ENCODE measurements at places on chromosomes 12 and 14.

- peak; percentile 1 for DNase-seq
Measured at GRCh38 chr14:61950340-61950739, 188.1 kb downstream of the SNAPC1 start.

GRCh38 chr12:55682087-55682796, 25.5 kb downstream of the ITGA7 start:
- no peak for DNase-seq

DNA sequence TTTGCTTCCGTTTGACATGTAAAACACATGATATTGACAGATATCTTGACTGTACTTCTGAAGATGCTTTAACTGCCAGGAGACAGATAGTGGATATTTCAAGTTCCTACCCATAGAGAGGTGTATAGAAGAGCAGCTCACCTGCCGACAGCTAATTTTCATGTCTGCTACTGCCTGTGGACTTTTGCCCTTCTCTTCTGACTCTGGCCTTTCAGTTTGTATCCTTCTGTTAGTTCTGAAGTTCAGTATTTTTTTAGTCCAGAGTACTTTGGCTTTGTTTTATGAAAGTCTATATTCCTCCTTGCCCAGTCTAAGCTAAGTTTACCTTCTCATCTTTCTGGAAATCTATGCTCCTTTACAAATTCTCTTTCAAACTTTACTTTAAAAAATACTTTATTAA, 30.8 kb upstream of the STK38L start:
- DNase-seq = no peak

GRCh38 chr14:61355892-61356325, 34.5 kb downstream of the PRKCH start:
- DNase-seq = no peak

DNA sequence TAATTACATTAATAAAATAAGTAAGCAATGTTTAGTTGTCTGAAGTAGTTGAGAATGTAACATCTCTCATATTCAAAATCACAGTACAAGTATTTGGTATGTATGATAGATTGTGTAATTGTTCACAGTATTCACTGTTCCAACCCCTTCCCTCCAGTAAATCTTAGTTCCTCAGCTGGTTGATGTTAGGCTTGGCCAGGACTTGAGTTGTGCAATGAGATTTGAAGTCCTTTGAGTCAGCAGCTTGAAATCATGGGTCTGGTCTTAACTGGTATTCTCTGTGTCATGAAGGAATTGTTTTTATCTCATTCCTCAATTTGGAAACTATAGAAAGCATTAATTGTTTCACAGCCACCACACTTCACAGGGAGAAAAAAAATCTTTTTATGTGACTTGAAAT, 477.1 kb downstream of the FSCB start:
- no peak for DNase-seq

DNA sequence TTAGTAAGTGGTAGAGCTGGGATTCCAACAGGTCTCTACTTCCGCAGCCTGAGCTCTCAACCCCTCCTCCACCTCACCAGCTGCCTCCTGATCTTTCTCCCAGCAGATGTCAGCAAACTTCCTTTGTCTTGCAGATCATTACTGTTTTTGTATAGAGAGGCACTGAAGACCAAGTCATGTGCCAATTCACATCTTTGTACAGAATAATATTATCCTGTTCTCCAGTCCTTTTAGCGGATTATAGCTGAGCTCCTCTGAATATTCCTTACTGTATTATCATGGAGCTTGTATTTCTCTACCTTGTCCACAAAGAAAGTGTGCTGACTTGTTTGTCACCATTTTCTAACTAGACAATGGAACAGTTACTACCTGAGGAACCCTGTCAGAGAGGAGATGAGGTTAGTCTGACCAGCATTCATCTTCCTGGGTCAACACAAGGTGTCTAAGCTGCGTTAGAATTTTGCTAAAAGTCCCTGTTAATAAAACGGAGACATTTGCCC, 142.3 kb upstream of the ARHGAP5 start:
- no peak for DNase-seq

DNA sequence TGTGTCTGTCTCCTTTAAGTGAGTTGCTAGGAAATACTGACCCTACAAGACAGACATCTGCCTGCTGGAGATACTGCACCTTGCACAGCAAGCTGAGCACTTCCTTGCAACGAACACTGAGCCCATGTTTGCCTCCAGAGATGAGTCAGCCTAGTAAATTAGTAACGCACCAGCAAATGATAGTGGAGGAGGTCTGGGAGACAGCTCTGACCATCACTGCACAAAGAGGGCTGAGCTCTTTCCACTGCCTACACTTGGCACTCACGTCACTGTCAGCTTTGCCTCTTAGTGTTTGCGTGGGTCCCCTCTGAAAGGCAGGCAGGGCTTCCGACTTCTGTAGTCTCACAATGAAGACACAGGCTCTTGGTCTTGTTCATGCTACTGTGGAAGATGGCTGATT, 109.0 kb downstream of the APAF1 start:
- no peak for DNase-seq

GRCh38 chr14:48373981-48374380, 698.6 kb upstream of the MDGA2 start:
- no peak for DNase-seq

DNA sequence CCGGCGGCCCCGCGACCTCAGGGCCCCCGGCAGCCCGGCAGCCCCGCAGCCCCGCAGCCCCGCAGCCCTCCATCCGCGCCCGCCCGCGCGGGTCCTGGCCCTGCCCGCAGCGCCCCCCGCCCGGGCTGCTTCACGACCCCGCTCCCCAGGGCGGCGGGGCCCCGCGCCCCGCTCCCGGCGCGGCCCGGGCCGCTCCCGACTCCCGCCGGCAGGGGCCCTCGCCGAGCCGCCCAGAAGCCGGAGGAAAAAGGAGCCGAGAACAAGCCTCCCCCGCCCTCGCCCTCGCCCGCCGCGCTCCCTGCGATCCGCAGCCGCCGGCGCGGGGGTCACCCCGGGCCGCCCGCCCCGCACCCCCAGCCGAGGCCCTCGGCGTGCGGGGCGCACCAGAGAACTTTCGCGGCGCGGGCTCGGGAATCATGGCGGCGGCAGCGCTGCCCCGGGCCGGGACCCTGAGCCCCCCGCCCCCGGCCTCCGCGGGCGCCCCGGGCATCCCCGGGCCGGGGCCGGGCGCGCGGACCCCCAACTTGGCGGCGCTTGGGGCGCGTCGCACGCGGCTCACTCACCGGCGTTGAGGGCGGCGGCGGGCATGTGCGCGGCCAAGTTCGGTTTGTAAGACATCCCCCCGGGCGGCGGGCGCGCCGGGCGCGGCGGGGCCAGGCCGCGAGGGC, 521 bp downstream of the CDK2AP1 start:
- peak; percentile 72 for DNase-seq

DNA sequence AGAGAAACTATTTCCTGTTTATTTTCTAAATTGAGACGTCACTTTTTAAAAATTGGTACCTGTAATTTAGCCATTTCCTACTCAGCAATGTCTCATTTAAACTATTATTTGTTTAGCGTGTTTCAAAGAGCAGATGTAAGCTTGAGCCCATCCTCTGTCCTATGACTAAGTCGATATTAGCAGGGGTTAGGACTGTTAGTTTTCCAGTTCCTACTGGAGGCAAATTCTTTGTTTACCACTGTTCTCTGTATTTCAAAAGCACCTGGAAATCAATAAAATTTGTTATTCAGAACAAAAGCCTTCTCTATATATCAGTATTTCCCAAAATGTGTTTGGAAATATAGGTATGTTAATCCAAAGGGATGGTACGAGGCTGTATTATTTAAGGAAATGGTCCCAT, 42.4 kb downstream of the MDM2 start:
- DNase-seq = no peak

GRCh38 chr12:97397008-97397407, 65.6 kb upstream of the RMST start:
- no peak for DNase-seq

GRCh38 chr14:85663256-85663655, 133.3 kb downstream of the FLRT2 start:
- DNase-seq = no peak

DNA sequence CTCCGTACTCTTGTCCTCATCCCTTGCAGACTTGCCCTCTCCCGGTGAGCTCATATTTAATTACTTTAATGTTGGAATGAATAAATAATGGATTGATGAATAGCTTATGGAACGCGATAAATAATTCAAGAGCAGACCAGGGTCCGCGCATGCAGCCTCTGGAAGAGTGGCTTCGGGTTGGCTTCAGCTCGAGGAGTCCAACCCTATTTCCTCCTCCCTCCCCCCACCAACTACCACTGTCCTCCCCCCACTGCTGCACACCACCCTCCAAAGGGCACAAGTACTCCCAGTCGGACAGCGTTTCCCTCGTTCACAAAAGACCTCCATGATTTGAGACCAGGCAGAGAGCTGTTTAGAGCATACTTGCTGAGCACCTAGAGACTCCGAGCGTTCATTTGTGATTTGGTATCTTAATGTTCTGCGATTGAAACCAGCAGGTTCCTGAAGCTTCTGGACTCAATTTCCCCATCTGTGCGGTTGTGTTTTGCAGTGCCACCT, 647 bp upstream of the SIX1 start:
- DNase-seq = no peak

- no peak for DNase-seq
Measured at GRCh38 chr12:6488240-6488639, 4.8 kb downstream of the MRPL51 start.

DNA sequence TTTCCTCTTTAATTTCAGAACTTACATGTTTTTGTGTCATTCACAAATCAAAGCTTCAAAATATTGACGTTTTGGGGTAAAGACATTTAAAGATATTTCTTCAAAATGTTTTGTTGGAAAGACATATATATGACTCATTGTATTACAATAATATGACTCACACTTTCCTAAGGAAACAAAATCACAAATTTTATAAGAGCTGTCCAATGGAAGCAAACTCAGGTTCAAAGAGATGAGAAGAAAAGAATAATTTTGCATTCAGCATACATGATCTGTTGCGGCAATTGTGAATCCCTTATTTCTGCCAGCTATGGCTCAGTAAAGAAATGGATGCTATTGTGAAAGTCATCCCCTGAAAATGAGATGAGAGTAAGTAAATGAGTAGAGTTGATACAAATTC, 82.7 kb downstream of the GRIP1 start:
- DNase-seq = no peak

- peak; percentile 33 for DNase-seq
Measured at GRCh38 chr14:31326111-31326510, 94.2 kb downstream of the HEATR5A start.

GRCh38 chr12:67928621-67929383, 60.4 kb upstream of the IFNG-AS1 start:
- no peak for DNase-seq

- DNase-seq = no peak
Measured at GRCh38 chr12:848882-849527, 96.6 kb downstream of the WNK1 start.

DNA sequence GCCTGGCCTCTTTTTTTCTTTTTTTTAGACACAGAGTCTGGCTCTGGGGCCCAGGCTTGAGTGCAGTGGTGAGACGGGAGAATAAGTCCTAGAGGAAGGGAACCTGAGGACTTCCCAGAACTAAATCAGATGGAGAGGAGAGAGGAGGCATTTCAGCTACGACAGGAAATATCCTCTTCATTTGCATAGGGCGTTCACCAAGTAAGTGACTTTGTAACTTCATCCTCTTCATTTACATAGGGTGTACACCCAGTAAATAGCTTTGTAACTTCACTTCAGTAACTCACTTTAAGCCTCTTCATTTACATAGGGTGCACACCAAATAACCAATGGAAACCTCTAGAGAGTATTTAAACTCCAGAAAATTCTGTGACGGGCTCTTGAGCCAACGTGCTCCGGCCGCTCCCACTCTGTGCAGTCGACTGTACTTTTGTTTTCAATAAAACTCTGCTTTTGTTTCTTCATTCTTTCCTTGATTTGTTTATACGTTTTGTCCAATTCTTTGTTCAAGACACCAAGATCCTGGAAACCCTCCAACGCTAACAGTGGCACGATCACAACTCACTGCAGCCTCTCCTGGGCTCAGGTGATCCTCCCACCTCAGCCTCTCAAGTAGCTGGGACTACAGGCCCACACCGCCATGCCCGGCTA, 21.4 kb upstream of the ANKRD9 start:
- peak; percentile 62 for DNase-seq

DNA sequence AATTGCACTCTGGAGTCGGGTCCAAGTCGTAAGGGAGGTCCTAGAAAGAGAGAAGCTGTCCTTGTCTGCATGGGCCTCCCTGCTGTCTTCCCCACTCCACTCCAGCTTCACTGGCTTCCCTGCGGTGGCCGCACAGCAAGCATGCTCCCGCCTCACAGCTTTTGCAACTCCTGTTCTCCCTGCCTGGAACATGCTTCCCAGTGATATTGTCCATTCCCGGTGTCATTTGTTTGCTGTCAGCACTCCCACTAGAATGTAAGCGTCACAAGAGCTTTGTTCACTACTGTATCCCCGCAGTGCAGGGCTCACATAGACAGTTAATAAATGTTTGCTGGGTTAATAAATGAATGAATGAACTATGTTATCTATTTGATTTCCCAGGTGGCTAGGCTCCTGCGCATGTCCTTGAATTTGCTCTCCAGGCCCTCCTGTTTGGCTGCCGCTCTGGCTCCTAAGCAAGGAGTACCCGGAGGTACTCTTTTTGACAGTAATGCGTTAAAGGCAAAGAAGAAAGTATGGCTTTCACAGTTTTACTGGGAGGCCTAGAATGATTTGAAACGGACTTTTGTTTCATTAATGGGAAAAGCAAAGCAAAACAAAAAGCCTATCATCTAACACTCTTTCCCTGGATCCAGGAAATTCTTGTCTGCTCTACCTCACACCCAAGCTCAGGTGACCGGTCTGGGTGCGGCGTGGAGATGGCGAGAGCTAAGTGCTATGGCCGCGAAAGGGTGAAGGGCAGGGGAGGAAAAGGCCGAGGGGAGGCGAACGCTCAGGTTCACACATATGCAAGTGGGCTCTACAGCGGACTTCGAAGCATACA, 6.2 kb upstream of the SLC7A7 start:
- DNase-seq = no peak

GRCh38 chr14:38255408-38255672, 553 bp downstream of the CLEC14A start:
- DNase-seq = no peak

DNA sequence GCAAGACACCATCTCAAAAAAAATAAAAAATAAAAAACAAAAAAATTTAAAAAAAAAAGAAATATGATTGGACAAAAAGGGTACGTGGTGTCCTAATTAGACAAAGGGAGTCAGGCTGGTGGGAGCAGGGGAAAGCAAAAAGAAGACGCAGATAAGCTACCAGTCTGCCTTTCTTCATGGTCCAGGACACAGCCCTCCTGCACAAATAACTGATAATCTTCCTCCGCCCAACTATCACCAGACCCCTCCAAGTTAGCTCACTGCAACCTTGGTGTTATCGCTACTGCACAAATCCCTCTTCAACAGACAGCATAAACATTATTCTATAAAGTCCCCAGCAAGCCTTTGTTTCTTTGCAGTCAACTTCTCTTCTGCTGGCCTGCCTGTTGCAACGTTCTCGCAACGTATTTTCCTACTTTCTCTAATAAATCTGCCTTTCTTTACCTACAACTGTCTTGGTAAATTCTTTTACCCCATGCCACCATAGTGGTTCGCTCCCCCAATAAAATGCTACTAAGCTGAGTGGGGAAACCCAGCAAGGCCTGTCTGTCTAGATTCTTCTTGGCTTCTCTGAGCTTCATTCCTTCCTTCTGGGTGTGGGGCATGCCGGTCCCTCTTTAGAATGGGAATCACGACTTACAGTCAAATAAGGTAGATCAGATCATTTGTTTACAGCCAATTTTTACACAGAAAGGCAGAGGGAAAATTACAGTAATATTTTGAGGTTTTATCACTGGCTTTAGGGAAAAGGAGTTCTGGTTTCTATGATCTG, 14.6 kb upstream of the DNAL1 start:
- DNase-seq = no peak

- no peak for DNase-seq
Measured at GRCh38 chr12:38544330-38545066, 227.9 kb downstream of the ALG10B start.
